ENCODE measurements at places on chromosomes 2 and 18.

DNA sequence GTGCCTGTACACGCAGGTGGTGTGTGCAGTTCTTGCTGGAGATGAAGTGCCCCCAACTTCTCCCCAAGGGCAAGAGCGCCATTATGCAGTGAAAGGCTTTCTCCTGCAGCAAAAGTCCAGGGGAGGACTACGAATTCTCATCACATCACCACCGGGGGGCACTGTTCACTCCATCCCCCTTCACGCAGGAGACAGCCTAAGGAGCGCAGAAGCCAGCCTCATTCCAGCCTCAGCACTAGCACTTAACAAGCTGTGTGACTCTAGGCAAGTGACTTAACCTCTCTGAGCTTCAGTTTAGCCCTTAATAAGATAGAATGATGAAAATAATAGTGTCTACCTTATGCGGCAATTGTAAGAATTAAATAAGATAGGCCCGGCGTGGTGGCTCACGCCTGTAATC is 32.3 kb downstream of the DNMT3A start:
- peak; percentile 63 for DNase-seq

DNA sequence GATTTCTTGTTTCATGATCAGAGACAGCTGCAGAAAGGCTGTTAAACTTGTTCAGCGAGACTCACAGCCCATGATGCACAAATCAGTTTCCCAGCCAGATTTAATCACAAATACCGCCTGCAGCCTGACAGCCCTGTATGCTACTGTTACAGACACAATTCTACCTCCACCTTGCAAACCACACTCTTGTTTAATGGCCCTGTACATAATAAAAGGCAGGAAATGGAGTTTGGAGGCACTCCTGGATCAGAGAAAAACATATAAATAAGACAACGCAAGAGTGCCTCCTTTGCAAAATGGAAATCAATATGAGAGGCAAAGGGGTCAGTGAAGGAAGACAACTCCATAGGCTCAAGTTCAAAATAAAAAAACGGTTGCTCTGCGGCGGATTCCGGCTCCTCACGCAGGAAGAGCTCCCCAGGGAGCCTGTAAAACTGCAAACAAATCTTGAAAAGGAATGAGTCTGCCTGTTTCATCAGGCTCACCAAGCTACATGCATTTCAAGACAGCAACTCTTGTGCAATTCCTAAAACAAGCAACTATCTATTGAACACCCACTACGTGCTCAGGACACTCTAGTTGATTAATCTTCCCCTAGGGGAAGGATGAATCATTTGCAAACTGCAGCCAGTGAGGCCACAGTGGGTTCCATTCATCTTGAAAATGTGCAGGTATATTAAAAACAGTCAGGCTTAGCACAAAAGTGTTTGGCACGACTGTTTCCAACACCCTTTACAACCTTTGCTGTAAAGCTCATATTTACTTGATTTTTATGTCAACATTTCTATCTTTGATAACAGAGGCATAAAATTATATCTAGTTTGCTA is 37.5 kb downstream of the TBC1D8 start:
- DNase-seq: no peak

DNA sequence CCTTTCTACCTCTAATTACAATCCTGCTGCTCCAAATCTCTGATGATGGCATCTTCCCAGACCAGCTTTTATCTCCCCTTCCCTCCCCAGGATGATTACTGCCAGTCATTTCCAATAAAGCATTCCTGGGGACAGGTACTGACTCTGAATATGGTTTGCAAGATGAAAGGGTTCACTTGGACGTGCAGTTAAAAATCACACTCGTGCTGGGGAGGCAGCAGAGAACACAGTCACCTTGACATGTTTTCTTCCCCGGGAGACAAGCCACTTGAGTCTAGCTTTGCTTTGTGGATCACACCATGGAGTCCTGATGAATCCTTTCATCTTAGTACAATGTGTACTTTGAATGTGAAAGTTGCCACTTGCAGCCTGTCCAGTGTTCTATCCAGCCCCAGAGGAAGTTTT is 175.0 kb downstream of the ALPK2 start:
- DNase-seq: no peak

- no peak for DNase-seq
Observed at GRCh38 chr2:88855620-88856408, 164.3 kb downstream of the RPIA start.

Data from frontal cortex (tissue), 4 donors.